ENCODE measurements at places on chromosomes 4 and X.
A peak's percentile ranks its signal among the peaks of the same experiment; 100 is the strongest.

GRCh38 chr4:184911310-184911709, 85.5 kb upstream of the ACSL1 start:
- no peak for DNase-seq

GRCh38 chr4:118798658-118799057, 37.3 kb downstream of the SEC24D start:
- DNase-seq = no peak

GRCh38 chr4:87838205-87838604, 5.4 kb downstream of the MEPE start:
- no peak for DNase-seq

DNA sequence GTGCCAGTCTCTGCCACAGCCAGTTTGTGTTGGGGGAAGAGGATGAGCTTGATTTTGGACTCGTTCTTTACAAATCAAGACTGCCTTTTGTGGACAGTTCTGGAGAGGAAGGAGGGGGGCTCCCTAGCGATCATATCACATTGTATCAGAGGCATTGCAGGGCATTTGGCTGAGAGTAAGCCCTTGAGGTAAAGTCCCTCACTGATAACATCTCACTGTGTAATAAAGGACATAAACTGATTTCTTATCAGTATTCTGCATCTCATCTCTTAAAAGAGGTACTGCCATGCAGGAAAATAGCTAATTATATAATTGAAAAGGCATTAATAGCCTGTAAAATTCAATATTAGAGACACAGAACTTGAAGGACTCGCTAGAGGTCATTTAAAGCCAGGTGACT, 6.1 kb upstream of the IGFBP7 start:
- DNase-seq = no peak

- DNase-seq = no peak
Observed at GRCh38 chr4:176548571-176548970, 228.8 kb downstream of the SPCS3 start.

DNA sequence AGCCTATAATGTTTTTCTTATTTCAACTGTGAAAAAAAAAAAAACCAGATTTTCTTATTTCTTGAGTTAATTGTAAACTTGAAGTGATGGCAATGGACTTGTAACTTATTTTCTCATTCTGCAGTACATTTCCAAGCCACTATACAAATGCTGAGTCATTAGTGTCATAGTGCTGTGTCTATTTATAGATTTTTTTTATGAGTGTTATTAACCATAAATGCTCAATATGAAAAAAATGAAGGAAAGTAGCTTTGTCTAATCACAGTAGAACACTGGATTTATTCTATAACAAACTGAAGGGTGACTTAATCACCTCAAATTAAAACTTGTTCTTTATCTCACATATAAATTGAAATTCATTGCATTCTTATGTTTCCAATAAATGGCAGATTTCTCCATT, 718.6 kb downstream of the CCSER1 start:
- DNase-seq = peak; percentile 34

GRCh38 chr4:108695062-108695461, 44.7 kb downstream of the OSTC start:
- no peak for DNase-seq

- no peak for DNase-seq
Observed at GRCh38 chr4:109263721-109264120, 38.7 kb downstream of the COL25A1 start.

GRCh38 chr4:72377491-72378194, 191.4 kb downstream of the ADAMTS3 start:
- no peak for DNase-seq

GRCh38 chrX:8403988-8404387, 60.6 kb upstream of the VCX3B start:
- no peak for DNase-seq

DNA sequence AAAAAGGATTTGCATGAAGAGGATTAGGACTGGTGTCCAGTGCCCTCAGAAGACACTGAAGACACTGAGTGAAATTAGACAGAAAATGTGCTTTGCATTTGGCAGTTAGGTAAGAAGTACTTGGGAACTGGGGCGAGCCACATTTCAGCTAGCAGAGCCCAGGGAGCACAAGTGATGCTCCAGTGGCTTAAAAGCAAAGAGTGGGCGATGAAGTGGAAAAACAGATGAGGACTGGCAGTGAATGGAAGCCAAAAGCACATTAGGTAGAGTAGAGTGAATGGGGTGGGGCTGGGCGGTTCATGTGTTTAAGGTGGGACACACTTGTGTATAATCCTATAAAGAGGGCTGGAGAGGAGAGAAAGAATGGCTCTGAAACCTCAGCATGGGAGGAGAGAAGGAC, 18.4 kb downstream of the DCLK2 start:
- DNase-seq = no peak

- DNase-seq = no peak
Observed at GRCh38 chr4:158238575-158238974, 28.3 kb downstream of the TMEM144 start.

GRCh38 chrX:39814391-39814790, 283.4 kb downstream of the BCOR start:
- DNase-seq = no peak

- DNase-seq = no peak
Observed at GRCh38 chr4:81870275-81870674, 398.6 kb upstream of the RASGEF1B start.

DNA sequence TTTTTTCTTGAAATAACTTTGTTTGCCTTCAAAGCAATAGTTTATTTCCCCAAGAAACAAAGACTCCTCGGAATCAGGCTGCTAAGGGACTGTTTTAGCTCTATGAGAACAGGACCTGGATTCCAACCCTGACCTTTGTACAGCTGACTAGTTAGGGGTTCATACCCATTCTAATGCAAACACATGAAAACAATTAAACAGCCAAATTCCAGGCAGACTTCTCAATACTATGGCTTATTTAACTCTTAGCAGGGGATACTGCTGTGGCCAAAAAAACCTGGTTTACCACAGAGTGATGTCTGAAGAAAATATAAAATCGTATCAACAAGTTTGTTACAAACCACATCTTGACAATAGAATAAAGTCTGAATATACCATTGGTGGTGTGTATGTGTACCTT, 129.6 kb upstream of the INTU start:
- no peak for DNase-seq

DNA sequence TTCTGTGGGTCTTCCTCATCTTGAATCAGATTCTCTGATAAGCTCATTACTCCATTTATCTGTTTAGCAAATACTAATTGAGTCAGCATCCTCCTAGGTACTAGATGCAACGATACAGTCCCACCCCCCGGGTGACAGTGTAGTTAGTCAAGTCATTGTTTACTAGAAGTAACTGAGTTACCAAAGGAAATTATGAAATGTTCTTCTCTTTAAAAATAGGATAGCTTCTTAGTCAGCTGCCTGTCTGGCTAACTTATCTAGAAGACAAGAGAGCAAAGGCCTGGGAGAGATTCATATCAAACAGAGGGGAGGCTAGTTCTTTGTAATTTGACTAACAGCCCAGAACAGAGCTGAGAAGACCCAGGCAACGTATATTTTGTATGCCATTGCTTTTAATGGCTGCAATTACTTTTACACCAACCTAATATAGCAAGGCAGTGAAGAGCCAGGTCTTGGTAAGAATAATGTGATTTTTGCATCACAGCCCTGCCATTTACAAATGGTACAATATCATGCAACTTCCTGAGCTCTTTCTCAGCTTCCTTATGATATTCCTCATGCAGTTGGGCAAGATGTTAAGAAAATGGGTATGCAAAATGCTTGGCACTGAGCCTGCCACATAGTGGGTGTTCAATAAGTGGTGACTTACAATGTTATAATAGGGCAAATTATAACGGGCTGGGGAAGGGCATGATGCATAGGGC, 149.9 kb downstream of the CHIC2 start:
- no peak for DNase-seq

GRCh38 chr4:145625677-145626622, 6.8 kb downstream of the MMAA start:
- no peak for DNase-seq

GRCh38 chr4:109040441-109040840, 262.0 kb downstream of the COL25A1 start:
- no peak for DNase-seq

GRCh38 chr4:96103086-96103485, 263.2 kb downstream of the PDHA2 start:
- no peak for DNase-seq

DNA sequence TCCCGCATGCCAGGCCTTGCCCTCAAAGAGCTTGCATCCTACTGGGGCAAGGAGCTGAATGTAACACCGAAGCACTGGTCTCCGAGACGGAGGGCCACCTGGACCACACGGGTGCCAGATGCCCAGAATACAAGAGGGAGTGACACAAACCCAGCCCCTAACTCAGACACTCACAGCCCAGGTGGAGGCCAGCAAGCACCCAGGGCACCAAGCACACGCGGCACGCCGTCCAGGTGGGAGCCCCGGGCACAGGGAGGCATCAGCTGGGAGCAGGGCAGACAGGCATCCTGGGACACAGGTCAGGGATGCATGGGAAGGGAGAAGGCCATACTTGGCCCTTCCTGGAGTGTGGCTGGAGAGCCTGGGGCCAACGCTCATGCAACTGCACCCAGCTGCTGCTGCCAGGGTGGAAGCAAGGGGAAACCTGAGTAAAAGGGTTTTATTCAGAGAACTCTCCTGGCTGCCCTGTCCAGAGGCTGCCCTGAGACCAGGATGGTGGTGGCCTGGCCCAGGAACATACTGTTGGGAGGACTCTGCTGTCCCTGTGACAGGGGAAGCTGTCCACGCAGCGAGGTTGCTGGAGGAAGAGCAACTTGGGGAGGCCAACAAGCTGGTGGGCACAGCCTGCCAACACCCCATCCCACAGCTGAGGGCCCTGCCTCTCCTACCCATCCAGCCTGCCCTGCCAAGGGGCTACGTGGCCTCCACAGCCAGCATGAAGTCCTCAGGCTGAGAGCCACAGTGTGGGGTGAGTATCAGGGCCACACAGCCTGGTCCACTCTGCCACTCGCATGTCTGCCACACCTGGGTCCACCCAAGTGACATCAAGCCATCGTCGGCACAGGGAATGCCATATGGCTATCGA, 22.2 kb upstream of the PPP2R2C start:
- DNase-seq = no peak
